Omental fat pad (tissue), 4 donors: ENCODE measurements at places on chromosomes 3 and 15. TPM values are rescaled to one million over a fixed set of nuclear protein-coding genes. Genes with fewer than 3 reads are reported as not detected.

DNA sequence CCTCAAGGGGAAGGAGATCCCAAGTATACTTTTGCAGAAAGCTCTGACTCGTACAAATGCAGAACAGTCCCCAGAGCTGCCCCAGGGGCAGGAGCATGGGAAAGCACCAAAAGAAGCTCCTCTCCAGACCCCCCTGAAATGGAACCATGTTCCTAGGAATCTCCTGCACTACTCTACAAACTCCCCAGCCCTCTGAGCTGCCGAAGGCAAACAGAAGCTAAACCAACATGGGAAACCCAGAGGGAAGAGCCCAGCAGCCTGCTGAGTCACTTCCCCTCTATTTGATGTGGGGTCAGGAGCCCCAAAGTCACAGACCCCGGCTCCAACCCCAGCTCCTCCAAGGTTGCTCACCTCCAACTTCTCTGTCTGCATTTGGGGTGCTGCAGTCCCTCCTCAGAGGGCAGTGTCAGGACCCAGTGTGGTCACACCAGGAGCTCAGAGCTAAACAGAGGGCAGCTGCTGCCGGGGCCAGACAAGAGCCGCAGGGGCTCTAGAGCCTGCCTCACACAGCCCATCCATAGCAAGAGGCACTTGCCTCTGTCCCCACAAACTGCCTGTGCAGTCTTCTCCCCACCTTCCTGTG, 3.8 kb upstream of the PLXNA1 start:
- DNase-seq: no peak

DNA sequence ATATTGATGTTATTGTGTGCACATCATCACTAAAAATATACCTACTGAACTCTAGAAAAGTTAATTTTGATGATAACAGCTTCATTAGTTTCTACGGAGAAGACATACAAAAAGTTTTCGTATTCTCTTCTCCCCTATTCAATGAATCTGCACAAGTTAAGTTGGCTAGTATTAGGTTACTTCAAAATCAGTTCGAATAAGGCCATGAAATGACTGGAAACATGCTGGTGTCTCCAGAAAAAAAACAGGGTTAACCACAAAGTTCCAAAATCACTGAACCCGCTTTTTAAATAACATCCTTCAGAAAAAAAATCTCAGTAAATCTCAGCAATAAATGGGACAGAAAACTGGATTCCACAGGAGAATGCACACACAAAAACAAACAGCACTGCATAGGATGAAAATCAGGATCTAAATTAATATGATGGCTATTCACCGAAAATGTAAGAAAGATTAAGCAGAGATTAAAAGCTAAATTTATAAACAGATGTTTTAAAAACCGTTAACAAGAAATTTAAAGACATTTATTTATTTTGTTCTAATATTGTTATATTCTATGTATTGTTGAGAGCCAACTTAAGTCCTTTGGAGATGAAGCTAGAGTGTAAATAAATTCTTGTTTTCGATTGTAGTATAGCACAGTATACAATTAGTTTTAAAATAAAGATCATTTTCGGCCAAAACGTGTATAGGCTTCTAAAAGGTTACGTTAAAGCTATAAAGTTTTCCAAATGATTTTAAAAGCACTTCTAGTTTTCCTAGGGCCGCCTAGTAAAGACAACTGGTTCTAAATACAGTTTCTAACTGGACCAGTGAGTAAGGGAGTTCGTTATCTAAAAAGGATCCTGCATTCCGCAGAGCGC, 1.0 kb downstream of the IGSF11 start:
- no peak for DNase-seq

Gene SLC6A11
- not detected for total RNA-seq

DNA sequence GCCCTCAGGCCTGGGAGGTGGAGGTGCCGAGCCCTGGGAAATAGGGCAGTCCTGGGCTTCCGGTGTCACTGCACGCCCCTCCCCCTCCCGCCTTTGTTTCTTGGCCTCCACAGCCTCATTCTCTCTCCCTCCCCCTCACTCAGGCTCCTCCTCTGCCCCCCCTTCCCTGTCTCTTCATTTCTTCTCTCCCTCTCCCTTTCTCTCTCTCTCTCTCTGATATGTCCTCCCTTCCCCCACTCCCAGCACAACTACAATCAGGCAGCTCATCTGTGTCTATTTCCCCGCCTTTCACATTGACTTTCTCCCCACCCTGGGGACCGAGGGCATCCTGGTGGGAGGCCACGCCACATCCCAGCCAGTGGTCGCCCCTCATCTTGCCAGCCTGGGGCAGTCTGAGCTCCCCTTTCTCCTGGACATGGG, 40.2 kb downstream of the IDH2 start:
- no peak for DNase-seq

GRCh38 chr15:55660153-55660552, 72.0 kb upstream of the PYGO1 start:
- no peak for DNase-seq

DNA sequence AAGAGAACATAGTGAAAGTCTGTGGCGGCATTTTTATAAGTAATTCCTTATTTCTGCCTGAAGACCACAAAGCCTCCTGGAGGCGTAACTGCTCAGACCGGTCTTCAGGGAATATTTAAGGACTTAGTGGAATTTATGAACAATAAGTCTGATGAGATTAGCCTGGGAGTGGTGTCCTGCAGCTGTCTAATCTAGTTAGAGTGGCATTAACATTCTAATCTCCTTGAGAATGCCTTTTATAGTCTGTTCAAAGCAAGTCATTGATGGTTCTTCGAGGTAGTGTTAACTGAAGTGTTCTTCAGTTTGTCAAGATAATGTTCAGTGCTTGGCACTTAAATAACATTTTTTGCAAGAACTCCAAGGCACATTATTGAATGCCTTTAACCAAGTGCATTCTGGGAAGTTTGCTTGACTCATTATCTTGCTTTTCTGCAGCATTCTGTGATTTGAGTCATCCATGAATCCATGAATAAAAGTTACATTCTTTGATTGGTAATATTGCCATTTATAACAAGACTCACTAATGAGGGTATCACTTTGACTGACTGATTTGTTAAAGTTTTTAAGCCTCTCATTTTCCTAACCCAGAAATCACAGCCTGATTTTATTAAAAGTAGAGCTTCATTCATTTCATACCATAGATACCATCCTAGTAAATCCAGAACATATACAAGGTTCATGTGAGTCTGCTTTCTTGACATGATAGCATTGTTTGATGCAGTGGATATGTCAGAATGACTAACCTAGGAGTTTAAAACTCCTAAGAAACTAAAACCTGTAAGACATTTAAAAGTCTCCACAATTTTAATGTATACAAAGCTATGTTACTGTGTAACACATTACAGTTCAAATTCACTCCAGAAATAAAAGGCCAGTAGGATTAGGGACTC, 12.5 kb downstream of the RBM5 start:
- no peak for DNase-seq

DNA sequence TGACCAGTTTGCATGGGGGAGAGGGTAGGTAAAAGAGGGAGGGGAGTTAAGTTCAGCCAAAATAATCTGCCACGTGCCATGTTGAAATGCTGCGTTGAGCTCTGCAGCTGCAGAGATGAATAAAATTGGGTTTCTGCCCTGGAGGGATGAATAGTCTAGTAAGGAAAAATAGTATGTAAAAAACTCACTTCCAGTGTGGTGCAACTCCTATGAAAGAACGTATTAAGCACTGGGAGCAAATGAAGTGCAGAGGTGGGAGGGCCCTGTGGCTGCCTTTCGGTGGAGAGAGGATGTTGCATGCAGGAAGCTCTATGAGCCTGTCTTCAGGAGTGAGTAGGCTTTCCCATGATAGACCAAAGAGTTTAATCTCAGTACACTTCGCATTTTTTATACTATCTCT, 8.6 kb downstream of the CEP63 start:
- no peak for DNase-seq

Gene GNAT1
- total RNA-seq: not detected

DNA sequence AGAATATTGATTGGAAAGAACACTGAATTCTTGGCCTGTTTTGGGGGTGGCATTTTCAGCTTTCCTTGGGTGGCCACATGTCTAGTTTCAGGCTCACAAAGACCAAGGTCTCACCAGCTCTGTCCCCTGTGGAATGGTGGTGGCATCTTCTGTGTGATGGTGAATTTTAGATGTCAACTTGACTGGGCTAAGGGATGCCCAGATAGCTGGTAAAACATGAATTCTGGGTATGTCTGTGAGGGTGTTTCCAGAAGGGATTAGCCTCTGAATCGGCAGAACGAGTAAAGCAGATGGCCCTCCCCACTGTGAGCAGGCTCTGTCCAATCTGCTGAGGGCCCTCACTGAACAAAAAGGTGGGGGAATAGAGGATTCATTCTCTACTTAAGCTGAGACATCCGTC, 34.4 kb upstream of the MYZAP start:
- no peak for DNase-seq

DNA sequence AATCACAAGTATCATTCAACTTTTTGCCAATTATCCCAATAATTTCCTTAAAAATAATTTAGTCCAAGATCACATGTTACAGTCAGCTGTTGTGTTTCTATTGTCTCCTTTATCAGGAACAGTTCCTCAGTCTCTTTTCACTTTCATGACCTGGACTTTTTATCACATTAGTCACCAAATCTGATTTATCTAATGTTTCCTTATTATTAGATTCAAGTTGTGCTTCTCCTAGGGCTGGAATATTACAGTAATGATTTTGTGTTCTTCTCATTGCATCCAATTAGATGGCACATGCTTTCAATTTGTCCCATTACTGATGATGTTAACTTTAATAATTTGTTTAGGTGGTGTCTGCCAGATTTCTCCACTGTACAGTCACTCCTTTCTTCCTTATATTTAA, 66.3 kb upstream of the DCBLD2 start:
- DNase-seq: no peak

DNA sequence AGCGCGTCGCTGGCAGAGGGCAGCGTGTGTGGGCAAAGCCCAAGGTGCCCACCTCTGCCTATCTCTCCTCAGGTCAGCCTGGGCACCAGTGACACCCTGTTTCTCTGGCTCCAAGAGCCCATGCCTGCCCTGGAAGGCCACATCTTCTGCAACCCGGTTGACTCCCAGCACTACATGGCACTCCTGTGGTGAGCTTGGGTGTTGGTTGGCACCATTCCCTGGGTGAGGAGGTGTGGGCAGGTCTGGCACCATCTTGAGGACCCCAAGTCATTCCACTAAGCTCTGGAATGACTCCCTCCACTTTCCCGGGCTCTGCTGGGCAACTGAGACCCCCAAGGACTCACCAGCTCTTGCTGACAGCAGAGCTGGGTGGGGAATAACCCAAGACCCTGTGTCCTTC, 28.5 kb downstream of the XYLB start:
- DNase-seq: no peak

Gene GOLGA8H
- 2.2 TPM for total RNA-seq

GRCh38 chr3:72274493-72275330, 489.8 kb upstream of the PROK2 start:
- no peak for DNase-seq

DNA sequence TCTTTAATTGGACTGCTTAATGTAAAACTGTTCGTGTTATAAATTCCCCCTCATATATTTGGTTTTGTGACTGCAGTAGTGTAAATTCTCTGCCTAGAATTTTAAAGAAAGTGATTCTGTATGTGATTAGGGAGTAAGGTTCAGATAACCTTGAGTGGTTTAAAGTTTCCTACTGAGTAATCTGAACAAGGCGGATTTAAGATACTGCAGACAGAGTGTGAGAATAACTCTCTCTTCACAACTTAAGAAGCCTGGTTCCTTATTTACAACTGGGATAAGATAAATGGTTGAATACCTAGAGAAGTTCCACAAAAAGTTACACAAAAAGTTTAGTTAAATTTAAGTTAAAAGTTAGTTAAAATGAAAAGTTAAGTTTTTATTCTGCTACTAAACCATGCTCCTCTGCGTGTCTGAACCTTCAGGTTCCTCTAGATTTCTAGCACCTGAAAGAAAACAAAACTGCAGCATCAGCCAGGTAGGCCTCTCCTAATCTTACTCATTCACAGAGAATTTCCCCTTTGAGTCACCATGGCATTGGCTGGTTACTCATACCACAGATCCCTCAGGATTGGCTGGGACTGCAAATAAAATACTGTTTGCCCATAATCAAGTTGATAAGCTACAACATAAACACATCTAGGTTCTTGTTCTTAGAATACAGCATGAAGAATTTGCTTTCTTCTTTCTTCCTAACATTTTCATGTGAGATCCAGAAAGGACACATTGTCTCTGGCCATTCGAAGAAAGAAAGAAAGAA, at the start of gene ARL14:
TSS of gene ARL14 (plus strand) at position 614 of the 757 bp plus-strand sequence. CDS start 187 bp downstream, outside the sequence.
- no peak for DNase-seq

DNA sequence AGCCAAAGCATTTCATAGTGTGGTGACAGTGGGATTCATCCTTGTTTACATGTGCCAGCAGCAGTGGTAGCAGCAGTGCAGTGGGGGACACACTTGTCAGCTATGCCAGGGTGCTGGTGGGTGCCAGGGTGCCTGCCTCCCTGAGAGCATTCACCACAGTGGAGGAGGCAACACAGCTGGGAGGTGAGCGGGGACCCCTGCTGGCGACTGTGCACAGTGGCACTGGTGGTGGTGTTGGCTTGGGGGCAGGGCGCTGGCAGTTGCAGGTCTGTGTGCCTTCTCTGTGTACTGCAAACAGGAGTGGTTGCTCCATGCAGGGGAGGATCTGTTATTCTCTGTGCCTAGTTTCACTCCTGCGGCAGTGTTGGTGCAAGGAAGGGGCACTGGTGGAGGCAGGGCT, 41.2 kb downstream of the CEP63 start:
- no peak for DNase-seq

DNA sequence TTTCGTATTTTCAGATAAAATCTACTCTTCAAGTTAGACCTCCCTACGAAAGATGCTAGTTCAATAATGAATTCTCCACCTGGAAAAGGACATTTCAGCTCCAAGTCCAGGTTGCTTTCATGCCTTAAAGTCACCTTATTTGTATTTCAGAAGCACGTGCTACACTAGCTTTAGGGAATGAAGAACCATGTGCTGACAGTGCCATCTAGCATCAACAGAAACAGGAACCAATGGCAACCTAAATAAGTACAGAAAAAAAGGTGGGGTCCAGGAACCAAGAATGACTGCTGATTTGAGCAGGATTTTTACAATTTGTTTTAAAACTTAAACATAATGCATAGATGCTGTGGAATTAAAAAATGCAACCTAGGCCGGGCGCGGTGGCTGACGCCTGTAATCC, 77.6 kb upstream of the SNRPN start:
- DNase-seq: no peak

DNA sequence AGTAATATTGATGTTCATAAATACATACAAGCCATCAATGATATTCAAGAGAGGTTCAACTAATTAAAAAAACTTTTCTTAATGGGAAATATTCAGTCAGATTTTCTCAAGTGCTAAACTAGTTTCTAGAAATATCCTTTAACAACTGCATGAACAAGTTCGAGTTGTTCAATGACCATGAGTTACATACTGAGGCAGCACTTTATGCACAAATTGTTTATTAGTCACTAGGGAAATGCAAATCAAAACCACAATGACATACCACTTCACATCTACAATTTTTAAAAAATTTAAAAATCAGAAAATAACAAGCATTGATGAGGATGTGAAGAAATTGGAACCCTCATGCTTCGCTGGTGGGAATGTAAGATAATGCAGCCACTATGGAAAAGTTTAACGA, 62.4 kb downstream of the RAD18 start:
- DNase-seq: no peak

Gene SPINT1
- 13.9 TPM for total RNA-seq

Gene STRIT1
- not detected for total RNA-seq
